ENCODE measurements at places on chromosomes 3 and 15.
A peak's percentile ranks its signal among the peaks of the same experiment; 100 is the strongest.

DNA sequence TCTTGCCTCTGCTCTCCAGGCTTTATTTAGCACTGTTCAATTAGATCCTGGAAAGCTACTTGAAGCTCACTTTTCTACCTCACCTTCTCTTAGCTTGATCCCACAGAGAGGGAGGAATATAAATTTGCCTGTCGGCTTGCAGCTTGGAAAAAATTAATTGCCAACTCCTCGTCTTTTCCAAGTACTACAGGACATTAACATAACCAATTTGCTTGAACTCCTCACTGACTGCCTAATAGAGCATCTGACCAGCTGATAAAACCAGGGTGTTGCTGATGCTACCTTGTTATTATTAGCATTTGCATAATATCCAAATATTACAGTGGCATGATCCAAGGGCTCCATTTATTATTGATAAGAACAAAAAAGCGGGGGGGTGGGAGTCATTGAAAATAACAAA, 561.8 kb downstream of the MCTP2 start:
- no peak for DNase-seq

DNA sequence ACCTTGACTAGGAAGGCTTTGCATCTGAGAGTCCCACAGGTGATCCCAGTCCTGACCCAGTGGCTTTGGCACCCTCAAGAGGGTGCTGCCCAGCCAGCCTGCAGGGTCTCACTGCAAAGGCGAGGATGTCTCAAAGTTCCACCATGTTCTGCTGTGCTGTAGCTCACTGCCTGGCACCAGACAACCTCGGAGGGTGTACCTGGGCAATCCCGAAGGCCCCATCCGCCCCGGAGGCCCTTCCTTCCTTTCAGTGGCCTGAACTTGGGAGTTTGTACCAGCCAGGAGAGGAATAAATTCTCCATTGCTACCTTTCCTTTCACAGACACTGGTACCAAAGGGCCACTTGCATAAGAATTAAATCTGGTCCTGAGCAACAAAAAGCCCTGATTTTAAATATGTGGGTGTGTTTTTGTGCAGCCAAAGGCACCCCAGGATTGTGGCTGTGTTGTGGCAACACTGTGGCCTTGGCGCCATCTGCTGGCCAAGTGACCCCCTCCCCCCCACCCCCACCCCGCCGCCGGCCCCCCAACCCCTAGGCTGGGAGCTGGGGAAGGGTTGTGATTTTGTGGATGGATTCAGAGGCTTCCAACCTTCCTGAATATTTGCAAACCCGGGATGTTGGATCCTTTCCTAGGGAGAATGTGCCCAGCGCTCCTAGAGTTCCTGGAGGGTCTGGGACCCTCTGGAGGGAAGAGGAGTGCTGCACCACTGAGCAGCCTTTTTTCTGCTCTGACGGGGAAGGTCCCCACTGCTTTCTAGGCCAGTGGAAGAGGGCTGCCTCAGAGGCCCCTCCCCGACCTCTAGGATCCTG, 9.7 kb upstream of the PTPN23 start:
- no peak for DNase-seq

GRCh38 chr3:29936054-29936453, 655.2 kb downstream of the RBMS3 start:
- DNase-seq, result no peak

DNA sequence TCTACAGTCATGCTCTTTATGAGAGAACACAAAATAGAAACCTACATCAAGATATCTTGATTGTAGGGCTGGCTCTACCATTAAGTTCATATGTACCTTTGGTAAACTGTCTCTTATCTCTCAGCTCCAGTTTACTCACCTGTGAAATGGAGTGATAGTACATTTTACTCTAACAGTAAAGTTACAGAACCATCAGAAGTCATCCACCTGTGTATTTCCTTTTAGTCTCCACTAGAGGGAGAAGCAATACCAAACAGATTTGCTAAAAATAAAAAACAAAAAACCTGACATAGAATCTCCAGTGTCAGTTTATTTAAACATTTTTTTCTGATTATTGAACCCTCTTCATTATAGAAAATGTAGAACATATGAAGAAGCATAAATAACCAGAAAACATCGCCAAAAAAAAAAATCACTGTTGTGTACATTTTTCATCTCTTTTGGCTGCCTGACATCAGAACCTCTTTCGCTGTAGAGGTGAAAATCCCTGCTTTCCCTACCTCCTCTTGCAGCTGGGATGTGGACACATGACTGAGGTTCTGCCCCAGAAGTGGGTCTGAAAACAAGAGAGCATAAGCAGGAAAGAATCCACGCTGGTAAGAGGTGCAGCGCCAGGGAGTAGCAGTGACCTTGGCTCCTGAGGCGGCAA, 48.7 kb upstream of the WDR72 start:
- DNase-seq, result no peak

- no peak for DNase-seq
Measured at GRCh38 chr3:136381051-136381450, 130.9 kb downstream of the PCCB start.

- no peak for DNase-seq
Measured at GRCh38 chr3:169478566-169479313, 184.8 kb downstream of the MECOM start.

GRCh38 chr3:168061332-168061996, 34.3 kb downstream of the GOLIM4 start:
- DNase-seq, result no peak

DNA sequence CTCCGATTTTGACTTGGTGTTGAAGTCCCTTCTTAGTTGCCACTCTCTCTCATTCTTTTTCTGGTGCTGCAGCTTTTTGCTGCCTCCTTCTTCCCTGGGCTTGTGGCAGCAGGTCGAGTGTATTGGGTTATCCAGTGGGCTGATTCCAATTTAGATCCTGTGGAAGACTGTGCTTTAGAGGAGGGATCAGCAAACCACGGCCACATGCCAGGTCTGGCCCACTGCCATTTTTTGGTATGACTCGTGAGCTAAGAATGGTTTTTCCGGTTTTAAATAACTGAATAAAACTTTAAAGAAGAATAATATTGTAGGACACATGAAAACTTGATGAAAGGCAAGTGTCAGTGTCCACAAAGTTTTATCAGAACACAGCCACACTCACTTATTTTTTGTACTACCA, 330.5 kb downstream of the ROBO2 start:
- DNase-seq, result no peak

DNA sequence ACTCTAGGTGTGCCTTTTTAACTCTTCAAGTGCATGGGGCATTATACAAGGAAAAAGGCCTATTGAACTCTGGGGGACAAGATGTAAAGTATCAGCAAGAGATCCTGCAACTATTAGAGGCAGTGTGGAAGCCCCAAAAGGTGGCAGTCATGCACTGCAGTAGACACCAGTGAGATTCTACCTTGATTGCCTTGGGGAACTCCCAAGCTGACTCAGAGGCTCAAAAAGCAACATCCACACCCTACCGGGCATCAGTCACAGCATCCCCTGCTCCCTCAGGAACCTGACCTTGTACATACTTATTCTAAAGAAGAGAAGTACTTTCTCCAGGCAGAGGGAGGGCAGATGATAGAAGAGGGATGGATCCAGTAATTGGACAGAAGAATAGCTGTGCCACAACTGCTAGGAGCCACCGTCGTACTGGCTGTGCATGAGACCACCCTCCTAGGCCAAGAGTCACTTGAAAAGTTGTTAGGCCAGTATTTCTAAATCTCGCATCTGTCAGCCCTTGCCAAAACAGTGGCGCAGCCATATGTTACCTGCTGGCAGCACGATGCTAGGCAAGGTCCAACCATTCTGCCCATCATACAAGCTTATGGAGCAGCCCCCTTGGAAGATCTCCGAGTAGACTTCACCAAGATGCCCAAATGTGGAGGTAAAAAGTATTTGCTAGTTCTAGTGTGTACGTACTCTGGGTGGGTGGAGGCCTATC, 523.1 kb upstream of the FRG2C start:
- no peak for DNase-seq

DNA sequence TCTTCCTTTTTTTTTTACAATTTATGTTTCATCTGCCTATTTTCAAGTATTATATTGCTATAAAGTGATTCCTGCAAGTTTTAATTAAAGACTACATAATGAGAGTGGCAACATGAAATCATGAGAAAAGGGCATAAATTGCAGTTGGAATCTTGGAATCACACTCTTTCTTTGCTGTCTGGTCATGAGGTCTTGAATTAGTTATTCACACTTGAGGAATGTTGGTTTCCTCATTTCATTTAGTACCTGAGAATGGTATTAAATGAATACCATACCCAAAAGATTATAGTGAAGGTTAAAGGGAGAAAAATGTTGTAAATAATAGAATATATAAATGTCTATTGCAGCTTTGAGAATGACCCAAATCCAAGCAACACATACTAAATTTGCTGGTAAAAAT, 25.8 kb upstream of the CNTN3 start:
- no peak for DNase-seq

- DNase-seq, result no peak
Measured at GRCh38 chr15:70289191-70289955, 191.7 kb upstream of the TLE3 start.

DNA sequence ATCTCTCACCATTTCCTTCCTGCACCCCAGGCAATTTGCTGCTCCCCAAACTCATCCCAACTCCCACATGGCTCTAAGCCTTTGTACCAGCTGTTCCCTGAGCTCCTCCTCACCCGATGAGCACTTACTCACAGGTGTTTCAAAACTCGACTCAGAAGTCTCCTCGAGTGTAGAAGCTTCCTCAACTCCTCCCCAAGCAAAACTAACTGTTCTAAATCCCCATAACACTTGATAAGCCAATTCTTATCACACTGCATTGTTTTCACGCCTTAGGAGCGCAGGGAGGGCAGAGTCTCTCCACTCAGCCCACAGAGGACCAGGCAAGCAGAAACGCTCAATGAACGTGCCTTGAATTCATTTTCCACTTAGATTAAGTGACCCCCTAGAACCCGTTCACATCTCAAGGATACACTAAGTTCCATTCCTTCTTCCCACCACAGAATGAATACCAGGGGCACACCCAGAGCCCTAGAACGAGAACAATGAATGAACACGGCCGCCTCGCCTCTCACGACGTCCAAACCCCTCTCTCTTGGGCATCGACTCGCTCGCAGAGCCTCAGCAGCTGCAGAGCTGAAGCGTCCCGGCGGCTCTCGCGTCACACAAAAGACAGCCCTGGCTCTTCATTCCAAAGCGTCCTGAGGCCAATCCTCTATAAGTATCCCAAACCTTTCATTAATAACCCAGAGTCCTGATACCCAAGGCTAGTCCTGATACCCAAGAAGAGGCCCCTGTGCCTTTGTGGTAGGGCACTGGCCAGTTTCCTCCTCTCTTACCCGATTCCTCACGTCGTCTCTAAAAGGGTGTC, 1.1 kb downstream of the RAF1 start:
- peak; percentile 43 for DNase-seq

- DNase-seq, result no peak
Measured at GRCh38 chr15:25436707-25437106, 2.1 kb downstream of the UBE3A start.

DNA sequence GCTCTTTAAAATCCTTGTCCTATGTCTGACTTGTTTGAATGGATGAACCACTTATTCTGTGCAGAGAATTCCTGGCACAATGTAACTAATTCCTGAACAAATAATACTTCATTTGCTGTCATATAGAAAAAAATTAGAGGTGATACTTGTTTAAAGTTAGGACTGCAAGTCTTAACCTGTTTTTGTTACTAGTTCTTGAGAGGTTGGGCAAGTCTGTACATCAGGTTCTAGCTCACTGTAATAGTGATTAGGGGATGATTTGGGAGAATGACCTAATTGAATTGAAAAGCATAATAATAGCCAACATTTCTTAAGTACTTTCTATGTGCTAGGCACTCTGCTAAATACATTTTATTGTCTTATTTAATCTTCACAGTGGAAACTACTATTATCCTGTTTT, 49.3 kb downstream of the GMPS start:
- no peak for DNase-seq

GRCh38 chr3:27976933-27977332, 254.8 kb upstream of the EOMES start:
- DNase-seq, result no peak

DNA sequence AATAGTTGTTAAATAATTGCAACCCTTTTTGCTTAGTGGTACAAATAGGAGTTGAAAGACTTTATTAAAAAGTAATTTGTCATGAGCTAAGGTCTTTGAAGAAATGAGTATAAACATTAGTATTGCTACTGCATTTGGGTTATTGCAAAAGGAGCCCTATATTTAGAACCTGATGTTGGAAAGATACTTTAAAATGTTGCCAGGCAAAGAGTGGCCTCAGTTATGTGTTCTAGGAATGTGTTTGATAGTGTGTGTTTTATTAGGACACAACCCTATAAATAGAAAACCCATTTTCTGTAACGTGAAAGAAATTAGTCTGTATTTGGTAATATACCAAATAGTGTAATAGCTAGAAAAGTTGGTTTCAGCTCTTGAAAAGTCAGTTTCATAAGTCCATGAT, 10.7 kb downstream of the VPS8 start:
- DNase-seq, result no peak

DNA sequence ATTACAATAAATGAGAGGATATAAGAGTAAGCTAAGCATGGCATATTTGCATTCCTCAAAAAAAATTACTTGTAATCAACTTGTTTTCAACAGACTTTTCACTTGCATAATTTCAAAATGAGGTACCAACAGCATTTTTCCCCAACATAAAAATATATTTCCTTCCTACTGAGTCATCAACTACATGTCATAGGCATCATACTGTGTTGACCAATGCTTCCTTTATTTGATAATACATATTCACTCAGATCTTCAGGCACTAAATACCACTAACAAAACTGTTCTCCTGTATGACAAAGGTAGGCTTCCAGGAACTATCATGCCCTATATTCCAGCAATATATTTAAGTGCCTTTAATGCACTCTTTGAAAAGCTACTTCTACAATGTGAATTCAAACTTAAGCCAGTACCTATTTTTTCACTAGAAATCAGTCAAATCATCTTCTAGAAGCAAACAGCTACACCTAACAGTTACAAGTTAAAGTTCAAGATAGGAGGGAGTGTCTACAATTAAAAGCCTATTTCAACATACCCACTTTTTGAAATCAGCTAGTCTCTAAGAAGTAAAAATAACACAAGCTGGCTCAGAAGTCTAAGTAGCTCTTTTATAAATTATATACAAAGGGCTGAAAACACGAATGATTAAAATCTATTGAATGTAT, 11.3 kb downstream of the ADAM10 start:
- no peak for DNase-seq

- no peak for DNase-seq
Measured at GRCh38 chr15:74217907-74218885, 15.6 kb upstream of the STRA6 start.

DNA sequence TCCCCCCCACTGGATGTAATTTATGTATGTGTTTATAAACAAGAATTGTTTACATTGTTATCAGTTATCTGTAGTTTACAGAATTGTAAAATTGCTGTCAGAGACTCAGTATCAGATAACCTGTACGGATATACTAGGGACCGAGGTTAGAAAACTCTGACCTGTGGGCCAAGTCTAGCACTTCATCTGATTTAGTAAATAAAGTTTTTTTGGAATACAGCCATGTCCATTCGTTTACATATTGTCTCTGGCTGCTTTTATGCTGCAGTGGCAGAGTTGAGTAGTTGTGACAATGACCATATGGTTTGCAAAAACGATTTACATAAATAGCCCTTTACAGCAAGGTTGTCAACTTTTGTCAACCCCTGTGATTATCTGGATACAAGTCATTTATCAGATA, 52.6 kb downstream of the LRRC28 start:
- DNase-seq, result no peak

- no peak for DNase-seq
Measured at GRCh38 chr15:35308802-35309201, 223.7 kb upstream of the NANOGP8 start.

All from substantia nigra (tissue), 51 donors.